Hematopoietic multipotent progenitor cell (in vitro differentiated cells): ENCODE measurements at places on chromosomes 11 and 22.

DNA sequence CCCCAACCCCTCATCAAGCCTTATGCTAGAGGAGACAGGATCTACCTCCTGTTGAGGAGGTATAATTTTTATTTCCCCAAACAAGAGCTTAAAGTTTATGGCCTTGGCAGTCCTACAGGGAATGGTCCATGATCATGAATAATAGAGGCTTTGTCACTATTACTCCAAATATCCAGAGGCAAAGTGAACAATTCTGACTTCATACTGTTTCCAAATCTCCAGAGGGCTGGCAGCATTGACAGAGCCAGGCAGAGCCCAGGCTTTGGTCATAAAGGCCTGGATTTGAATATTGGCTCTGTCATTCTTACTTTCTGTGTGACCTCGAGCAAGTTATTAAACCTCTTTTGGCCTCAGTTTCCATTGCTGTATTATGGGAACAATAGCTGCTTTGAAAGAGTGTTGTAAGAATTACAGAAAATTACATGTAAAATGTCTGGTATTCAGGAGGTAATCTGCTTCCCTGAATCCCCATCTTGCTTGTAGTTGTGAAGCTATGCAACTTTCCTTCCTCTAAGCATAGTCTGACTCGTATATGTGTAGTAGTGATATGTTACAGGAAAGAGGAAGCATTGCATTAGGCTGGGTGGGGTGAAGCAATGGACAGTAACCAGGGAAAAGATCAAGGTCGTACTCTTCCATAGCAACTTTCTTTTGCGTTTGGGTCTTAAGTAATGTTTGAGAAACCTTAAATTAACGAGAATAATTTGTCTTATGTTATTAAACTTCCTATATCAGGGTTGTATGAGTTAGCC, 88.8 kb downstream of the CD44 start:
- no peak for DNase-seq

- DNase-seq = no peak
Observed at GRCh38 chr22:46369716-46370583, 34.4 kb downstream of the TRMU start.

DNA sequence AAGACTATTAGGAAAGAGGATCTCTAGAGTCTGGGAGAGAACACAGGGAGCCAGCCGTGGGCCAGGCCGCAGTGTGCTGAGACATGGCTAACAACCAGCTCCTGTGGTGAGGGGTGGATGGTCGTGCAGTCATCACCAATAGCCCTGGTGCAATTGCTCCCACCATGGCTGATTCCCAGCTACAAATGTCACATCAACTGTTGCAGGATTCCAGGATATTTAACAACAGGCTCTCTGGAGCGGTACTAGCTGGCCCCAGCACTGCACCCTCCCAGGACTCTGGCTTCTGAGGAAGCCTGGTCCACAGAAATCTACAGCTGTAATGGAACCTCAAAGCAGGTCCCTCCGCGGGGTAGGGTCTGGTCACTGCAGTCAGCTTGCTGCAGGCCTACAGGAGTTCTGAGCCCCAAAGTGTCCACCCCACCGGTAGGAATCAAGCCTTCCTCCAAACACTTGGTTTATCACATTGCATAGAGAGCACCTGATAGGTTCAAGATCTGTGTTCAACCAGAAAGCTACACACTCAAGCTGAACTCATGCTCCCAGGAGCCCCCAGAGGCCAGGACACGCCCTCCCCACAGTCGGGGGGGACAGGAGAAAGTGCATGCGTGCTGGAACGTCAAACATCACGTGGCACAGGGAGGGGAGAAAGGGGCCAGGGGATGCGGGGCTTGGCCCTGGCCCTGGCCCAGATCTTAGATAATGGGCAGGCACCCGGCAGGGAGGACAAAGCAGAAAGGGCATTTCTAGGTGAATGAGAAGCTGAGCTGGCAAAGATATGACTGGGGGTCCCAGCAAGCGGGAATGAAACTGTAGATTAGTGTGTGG, 609.0 kb downstream of the TBC1D22A start:
- DNase-seq = no peak

DNA sequence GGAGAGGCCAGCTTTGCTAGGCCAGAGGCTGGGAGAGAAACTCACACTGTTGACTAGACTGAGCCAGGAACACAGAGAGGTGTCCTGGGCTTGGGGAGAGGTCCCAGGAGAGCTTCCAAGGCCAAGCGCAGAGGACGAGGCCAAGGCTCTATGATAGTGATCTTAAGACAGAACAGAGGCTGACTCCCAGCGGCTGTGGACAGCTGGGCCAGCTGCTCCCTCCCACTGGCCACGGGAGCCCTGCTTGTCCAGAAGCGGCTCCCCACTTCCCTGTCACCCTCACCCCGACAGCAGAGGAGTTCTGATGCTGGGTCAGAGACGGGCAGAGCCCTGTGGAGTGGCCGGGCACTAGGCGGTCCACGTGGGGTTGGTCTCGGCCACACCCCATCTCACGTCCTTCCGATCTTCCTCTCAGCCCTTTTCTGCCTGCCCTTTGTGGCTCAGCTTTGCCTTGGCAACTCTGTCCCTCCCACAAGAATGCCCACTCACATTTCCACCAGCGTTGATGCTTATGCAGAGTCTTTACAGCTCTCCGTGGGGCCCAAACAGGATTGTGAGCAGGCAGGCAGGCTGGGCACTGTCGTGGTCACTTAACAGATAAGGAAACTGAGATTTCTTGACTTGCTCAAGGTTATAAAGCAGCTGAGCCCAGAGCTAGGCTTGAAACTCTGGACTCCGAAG, 68.2 kb downstream of the FBXO7 start:
- DNase-seq = no peak

DNA sequence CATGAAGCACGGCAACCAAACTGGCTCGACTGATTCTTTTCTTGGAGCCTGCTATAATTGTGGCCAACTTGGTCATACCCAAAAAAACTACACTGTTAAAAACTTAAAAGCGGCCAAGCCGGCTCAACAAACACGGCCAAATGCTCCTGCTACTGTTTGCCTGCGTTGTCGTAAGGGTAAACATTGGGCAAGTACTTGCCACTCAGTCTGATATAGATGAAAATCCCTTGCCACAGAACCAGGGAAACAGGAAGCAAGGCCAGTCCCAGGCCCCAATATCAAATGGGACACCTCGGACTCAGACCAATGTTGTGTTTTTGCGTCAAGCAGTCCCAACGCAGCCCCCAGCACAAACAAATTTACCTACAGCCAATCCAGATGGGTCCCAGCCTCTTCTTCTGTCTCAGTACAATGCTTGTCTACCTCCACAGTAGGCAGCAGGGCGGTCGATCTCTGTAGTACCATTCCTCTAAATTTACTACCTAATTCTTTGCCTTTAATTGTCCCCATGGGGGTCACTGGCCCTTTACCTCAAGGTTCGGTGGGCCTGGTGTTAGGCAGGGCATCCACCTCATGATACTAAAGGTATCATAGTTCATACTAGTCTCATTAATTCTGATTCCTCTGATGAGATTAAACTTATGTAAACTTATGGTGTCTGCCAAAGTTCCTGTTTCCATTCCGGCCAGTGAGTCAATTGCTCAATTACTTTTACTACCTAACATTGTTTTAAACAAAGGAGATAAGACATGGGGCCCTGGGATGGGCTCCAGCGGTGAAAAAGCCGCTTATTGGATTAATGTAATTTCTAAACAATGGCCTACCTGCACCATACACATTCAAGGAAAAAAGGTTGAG, 3.7 kb upstream of the COMT start:
- no peak for DNase-seq

GRCh38 chr11:110323786-110324185, 27.4 kb upstream of the RDX start:
- no peak for DNase-seq

DNA sequence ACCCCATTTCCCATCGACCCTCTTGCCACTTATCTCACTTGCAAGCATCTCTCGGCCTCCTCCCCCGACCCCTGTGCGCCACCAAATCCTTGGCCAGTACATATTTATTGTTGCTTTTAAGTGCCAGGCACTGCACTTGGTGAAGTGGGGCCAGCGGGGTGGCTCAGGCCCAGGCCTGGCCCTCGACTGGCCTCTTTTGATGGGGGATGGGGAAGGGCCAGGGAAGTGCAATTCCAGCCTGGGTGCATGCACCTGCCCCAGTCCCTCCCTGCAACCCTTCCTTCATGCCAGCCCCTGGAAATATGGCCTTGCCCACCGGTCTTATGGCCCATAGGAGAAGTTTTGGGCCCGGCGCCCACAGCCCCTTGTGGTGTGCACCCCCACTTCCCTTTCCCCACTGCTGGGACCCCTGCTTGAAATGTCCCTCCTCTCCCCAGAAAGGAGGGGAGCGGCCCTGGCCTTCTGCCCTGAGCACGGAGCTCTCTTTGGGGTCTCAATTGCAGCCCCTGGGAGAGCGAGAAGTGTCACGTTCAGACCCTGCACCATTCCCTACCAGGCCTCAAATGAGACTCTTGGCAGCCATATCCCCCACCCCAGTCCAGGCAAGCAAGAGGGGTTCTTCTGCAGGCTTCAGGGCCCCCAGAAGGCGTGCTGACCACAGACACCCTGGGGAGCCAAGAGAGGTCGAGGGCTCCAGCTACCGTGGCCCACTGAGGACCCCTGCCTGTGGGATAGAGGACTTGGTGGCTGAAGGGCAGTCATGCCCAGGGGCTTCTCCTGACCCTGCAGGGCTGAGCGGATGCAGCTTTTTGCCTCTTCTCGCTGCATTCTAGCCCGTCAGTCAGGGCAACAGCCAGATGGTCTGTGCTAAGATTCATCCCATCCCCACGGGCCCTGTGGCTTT, 961 bp downstream of the SUSD2 start:
- peak; percentile 40 for DNase-seq

DNA sequence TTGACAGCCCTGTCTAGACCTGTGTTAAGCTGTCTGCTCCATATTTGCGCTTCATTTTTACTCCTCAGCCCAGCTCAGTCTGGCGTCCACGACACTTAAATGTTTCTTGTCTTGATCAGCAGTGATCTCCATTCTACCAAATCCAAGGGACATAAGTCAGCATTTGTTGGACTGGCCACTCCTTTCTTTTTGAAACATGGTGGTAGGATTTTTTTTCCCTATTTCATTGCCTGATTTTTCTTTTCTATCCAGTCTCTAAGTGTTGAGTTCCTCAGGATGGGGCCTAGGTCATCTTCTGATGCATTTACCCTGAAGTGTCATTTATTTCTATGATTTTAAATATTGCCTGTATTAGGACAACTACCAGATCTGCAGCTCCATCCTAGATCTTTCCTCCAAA, 873 bp downstream of the NCAPH2 start:
- no peak for DNase-seq

DNA sequence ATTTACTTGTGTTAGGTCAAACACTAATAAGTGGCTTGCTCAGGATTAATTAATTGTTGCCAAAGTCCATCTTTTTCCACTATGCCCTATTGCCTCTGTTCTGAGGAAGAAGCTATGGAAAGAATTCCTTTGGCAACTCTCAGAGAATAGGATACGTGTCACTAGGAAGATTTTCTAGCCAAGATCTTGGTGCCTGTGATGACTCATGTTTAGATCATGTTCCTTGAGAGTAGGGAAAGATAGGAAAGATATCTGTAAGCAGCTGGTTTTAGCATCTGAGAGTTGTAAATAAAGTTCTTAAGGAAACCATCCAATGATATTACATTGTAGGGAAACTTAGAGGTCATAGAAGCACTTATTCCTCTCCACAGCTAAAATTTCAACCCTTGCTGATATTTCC, 15.7 kb downstream of the SLN start:
- no peak for DNase-seq

DNA sequence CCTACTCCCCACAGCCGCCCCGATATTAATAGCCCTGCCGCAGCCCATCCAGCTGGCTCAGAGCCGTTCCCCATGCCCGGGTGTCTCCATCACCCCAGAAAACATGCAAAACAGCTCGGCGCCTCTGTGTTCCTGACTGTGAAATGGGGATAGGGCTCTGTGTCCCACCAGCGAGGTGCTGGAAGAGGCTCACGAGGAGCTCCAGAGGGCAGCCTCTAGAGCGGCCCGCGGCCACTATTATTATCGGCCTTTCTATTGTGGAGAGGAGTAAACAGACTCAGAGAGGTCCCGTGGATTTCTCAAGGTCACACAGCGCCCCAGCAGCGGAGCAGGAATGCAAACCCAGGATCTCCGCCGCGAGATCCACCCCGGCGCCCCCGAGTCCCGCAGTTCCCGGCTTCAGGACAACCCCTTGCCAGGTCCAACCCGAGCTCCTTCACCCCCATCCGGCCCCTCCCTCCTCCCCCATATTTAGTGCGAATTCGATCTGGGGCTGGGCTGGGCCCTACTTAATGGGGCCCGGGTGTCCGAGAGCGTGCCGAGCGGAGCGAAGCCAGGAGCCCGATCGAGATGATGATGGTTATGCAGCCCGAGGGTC, at the start of gene ACTN3:
ACTN3 (plus strand) TSS at position 536 of the 598 bp plus-strand sequence; CDS start at position 571, 35 bp downstream.
- no peak for DNase-seq

- no peak for DNase-seq
Observed at GRCh38 chr11:6650980-6651379, 4.6 kb downstream of the DCHS1 start.

GRCh38 chr11:38718049-38718448, 2120.0 kb upstream of the RAG2 start:
- DNase-seq = no peak

GRCh38 chr11:122177238-122177637, 61.2 kb upstream of the BLID start:
- no peak for DNase-seq

- no peak for DNase-seq
Observed at GRCh38 chr11:83002053-83002452, 69.6 kb downstream of the RAB30 start.

DNA sequence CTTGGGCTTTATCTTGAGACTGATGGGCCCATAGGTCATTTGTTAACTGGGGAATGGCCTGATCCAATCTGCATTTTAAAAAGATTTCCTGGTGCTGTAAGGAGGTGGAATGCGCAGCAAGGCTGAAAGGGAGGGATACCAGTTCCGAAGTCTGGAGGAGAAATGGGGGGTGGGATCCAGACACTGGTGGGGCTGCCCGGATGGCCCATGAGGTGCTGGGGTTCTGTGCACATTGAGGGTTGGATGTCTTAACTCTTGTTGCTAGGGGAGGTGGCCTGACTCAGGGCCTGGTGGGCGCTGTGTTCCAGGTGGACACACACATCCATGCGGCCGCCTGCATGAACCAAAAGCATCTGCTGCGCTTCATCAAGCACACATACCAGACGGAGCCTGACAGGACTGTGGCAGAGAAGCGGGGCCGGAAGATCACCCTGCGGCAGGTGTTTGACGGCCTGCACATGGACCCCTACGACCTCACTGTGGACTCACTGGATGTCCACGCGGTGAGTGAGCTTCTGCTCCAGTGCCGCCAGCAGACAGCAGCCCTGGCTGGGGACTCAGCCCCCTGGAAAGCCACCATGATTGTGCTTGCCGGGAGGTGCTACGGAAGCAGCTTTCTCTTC, 38.1 kb downstream of the AMPD3 start:
- no peak for DNase-seq

GRCh38 chr11:121571506-121571905, 118.7 kb upstream of the SORL1-AS1 start:
- DNase-seq = no peak

GRCh38 chr11:14500181-14500651, 605 bp upstream of the COPB1 start:
- peak; percentile 31 for DNase-seq

GRCh38 chr11:3344327-3345174, 34.4 kb downstream of the ZNF195 start:
- no peak for DNase-seq
